ENCODE measurements at places on chromosomes 2 and 18. TPM values are rescaled to one million over a fixed set of nuclear protein-coding genes. Genes with fewer than 3 reads are reported as not detected.

DNA sequence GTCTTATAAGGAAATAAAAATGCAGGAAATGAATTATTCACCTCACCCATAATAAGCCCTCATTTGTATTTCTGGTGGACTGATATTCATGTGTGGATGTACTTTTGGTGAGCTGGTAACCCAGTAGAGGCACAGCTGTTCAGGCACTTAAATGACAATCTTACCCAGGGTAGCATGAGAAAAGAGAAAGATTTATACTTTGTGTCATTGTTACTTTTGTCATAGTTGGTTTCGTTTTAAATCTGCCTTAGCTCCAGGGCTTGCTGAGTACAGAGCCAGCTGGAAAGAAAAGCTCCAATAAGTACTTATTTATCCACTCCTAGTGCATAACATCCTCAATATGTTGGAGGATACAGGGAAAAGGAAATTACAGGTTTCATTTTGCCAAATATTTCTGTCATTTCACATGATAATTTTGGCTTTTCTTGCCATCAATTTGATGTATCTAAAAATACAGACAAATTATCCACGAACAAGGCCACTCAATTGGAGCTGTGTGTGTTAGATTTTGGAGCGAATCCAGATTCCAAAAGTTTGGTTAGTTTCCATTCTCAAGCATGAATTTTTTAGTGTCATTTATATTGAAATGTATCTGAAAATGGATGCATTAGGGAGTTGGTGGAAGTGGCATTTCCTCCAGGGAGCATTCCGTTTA is 1276.1 kb upstream of the FAM98A start:
- no peak for DNase-seq

GAD1 gene
- 18.5 TPM for total RNA-seq

DNA sequence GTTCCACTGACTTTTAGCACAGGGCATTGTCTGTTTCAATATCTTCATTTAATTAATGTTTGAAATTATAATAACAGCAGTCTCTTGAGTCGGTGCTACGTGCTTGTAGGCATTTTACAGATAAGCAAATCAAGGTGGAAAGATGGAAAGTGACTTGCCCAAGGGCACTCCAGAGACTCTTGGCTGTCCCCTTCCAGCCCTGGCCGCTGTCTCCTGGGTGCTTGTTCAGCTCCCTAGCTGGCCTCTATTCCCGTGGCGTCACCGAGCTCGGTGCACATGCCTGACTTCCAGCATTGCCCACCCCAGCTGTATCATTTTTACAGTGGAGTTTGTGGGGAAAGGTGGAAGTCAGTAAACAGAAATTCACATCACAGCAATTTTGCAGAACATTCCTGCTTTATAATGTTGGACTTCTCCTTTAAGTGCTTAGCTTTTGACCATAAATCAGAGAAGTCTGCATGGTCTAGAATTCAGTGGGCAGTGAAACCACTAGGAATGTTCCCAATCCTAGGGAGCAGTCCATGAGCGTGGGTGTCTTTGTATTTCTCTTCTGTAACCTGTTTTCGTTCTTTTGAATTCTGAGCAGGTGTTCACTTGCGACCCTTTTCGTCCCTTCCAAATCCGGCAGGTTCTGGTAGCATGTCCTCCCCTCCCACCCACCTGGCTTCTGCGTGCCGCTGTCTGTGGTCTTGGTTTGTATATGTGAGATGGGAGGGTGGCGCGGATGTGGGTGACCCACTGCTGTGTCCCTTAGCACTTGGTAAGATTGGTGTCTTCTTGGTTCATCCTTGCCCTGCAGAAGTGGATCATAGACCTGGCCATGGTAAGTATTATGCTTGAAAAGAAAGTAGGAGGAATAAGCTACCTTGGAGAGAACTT is 8.4 kb downstream of the SLC66A3 start:
- DNase-seq = no peak

GRCh38 chr2:101850450-101850849 is 141.3 kb upstream of the IL1R2 start:
- DNase-seq = no peak

GRCh38 chr2:148501545-148501944 is 143.0 kb upstream of the EPC2 start:
- no peak for DNase-seq

XIRP2 gene
- total RNA-seq = not detected

CHMP1B gene
- total RNA-seq = 56.5 TPM

- no peak for DNase-seq
Observed at GRCh38 chr2:221549143-221549542, 23.0 kb downstream of the EPHA4 start.

GRCh38 chr2:163808406-163808805 is 72.6 kb upstream of the FIGN start:
- DNase-seq = no peak

DNA sequence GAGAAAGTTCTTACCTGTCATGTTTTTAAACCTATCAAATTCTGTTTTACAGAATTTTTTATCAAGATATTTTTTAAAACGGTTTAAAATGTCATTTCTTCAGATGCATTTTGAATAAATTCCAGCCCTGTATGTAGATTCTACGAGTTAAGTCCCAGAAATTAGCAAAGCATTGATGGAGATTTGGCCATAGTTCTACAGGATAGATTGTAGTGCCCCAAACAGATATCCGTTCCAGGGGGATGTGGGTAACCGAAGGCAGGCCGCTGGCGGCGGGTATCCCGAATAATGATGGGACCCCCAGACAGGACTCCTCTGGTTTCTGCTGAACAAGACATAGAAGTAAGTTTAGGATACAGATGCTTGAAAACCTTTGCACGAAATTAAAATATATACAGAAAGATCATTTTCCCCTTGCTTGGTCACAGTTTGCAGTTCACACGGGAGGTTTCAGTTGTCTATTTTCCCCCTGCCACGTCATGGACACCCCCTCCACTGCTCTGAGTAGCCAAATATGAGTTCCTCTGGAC is 755 bp downstream of the NOL4 start:
- DNase-seq = no peak

- DNase-seq = no peak
Observed at GRCh38 chr2:63950414-63950813, 68.8 kb downstream of the VPS54 start.

DNA sequence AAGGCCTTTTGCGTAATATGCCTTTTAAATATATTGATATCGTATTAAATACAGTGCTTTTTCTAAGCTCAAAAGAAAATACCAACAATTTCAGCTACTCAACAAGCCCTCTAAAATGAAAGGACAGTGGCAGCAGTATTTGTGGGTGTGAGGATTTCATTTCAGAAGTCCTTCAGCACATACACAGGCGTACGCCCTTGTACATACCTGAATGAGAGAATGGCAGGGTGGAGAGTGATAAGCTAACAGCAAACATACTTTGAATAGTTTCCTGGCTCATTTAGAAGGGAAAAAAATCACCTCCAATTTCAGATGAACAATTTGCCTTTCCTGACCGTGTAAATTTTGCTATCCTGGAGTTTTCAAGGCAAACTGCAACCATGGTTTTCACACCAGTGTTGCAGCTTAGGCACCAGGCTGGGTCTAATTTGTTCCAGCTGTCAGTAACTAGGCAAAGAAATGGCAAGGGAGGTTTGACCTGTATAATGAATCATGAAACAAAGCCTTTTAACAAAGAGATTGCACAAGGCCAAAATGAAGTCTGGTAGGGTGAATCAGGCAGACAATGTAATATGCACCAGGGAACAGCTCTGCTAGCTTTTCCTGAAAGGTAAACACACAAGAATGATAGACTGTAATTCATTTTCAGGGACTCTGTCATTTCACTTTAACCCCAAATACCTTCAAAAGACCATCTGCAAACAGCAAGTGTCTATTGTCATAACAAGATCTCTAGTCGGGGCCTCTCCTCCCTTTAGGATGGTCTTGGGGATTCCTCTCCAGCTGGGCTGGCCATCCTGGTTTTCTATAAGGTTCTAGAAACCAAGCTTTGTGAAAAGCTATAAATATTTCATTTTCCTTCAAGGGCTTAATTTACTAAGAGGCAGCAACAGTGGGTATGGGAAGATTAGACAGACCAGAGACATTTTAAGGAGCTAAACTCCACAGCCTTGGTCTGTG is 11.5 kb downstream of the ANKRD29 start:
- DNase-seq = peak; percentile 45

ELMOD3 gene
- 10.3 TPM for total RNA-seq

DNA sequence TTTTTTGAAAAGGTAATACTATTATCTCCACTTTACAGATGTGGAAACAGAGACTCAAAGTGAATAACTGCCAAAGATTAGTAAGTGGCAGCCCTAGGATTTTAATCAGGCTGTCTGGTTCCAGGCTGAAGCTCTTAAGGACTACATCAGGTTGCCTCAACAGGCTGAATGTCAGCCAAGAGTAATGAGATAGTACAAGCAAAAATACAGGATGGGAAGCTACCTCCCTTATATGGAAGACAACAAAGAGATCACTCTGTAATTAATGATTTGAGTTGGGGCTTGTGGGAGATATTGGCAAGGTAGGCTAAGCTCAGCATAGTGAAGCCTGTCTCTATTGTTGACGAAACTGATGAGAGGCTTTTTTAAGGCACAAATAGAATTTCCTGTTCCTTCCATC is 323.1 kb downstream of the KCNJ3 start:
- DNase-seq = no peak

GKN1 gene
- not detected for total RNA-seq

DNA sequence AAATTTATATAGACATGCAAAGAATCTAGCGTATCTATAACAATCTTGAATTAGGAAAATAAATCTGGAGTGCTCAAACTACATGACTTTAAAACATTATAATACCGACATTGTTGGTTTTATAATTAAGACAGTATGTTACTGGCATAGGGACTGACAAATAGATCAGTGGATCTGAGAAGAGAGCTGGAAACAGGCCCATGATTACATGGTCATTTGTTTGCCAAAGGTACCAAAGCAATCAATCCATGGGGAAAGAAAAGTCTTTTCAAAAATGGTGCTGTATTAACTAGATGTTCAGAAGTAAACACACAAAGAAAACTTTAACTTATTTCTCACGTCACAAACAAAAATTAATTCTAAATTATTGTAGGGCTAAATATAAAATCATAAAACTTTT is 124.2 kb downstream of the BCL2L11 start:
- no peak for DNase-seq

DNA sequence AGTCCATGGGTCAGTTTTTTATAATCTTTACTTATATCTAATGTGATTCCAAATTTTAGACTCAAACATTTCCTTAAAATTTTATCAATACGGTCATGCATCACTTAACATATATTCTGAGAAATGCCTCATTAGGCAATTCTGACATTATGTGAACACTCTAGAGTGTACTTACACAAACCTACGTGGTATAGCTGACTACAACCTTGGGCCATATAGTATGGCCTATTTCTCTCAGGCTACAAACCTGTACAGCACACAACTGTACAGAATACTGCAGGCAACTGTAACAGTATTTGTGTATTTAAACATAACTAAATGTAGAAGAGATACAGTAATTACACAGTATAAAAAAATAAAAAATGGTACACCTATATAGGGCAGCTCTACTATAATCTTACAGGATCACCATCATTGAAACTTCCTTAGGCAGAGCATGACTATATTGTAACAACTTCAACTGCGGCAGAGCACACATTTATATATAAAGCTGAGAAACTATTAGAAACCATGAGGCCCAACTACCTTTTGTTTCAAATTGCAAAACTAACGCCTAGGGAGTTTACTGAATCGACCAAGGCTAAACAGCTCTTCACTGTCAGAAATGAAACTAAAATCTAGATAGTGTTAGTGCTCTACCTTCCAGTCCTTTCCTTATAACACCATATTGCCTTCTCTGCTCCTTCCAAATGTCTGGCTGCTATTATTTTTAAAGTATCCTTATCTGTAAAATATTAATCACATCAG is 6.9 kb downstream of the YES1 start:
- no peak for DNase-seq

TUBB8B gene
- total RNA-seq = 0.91 TPM
